ENCODE measurements at places on chromosomes 1 and 21.

DNA sequence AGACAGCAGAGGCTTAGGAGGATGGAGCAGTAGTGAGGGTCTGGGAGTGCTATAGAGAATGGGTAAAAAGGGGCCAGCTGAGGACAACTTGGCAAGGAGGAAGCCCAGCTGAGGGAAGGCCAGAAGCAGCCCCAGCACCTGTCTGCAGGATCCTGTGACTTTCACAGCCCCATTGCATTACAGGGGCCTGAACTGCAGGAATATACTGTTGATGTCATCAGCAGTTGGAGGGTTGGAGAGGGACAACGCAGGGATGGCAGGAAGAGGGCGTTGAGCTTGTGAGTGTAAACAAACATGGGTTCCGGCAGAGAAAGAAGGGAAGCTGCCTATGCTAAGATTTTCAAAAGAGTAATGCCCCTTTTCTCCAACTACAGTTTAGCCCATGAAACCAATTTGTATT is 628.5 kb downstream of the SMYD3 start:
- no peak for DNase-seq

GRCh38 chr1:248821641-248822040 is 4.1 kb downstream of the SH3BP5L start:
- DNase-seq, result no peak

- no peak for DNase-seq
Measured at GRCh38 chr1:151290709-151291303, 8.7 kb downstream of the ZNF687 start.

DNA sequence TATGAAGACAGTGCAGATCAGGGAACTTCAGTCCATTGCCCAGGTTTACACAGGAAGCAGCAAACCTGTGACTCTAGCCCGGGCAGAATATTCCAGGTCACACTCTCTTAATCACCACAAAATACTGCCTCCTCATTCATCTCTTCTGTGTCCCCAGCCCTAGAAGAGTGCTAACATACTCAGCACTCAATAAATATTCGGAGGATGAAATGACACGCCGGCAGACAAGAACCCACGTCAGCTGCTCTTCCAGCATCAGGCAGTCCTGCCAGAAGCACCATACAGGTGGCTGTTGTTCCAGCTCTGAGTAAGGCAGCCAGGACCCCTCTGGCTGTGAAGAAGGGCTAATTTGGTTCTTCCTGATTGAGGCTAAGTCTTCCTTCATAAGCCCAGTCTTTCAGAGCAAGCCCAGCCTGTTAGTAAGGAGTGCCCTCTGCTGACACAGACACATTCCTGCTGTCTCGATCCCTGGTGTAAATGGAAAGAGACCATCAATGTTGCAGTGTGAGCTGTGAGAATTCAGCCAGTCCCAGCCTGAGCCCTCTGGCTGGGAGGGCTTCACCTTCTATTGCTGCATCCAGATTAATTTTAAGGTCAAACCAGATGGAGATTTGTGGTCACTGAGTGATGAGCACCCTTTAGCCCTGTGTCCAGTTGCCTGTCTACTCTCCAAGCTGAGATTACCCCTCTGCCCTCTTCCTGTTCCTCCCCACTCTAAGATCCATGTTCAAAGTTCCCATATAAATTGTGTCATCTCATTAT is 45.0 kb upstream of the KIRREL1 start:
- DNase-seq, result no peak

GRCh38 chr1:105419030-105419429 is 1637.4 kb upstream of the PRMT6 start:
- DNase-seq, result no peak

- DNase-seq, result no peak
Measured at GRCh38 chr1:12047120-12047876, 15.8 kb upstream of the TNFRSF8 start.

GRCh38 chr1:95701450-95702173 is 467.6 kb downstream of the RWDD3 start:
- no peak for DNase-seq

GRCh38 chr1:195831789-195832188 is 776.5 kb downstream of the KCNT2 start:
- no peak for DNase-seq

DNA sequence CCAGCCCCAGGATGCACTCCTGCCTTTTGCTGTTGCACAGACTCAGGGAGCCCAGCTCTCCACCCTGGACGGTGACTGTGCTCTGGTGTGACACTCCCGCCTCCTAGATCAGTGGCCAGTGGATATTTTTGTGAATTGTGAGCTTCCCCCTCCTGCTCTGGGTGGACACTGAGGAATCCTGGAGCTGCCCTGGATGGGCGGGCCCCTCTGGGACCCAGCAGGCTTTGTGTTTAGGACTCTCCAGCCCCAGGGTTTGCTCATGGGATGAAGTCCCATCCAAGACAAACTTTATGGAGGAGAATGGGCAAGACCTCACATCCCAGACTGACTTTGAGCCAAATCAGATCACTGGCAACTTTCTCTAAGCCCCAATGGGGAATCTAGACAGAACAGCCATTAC is 16.1 kb downstream of the SLC6A9 start:
- DNase-seq, result no peak

DNA sequence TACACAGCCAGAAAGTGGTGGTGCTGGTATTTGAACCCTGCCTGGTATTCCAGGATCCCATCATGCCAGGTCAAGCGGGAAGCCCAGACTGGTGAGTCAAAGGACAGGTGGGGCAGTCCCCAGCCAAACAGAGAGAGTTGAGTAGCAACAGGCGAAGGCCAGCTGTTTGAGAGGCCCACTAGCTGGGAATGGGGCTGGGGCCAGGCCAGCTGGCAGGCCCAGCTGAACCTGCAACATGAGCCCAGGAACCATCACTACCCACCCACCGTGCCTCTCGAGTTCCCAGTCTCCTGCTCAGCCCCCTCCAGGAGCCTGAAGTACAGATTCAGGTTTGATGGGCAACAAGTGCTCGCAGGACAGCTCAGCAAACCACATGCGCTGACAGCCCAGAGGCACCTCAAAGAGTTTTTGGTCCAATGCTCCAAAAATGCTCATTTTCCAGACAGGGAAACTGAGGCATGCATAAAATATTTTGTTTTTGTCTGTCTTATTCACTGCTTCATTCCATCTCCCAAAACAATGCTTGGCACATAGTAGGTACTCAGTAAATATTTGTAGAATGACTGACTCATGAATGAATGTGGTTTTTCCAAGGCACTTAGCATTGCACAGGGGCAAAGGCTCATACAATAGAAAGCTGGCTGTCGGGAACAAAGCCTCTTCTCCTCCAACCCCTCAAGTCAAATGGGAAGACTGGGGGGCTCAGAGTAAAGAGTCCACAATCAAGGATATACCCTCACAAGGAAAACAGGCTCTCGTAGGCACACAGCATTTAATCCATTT is 42.5 kb upstream of the CLIC4 start:
- DNase-seq, result no peak

- DNase-seq, result no peak
Measured at GRCh38 chr1:225981714-225982113, 17.4 kb downstream of the SDE2 start.

DNA sequence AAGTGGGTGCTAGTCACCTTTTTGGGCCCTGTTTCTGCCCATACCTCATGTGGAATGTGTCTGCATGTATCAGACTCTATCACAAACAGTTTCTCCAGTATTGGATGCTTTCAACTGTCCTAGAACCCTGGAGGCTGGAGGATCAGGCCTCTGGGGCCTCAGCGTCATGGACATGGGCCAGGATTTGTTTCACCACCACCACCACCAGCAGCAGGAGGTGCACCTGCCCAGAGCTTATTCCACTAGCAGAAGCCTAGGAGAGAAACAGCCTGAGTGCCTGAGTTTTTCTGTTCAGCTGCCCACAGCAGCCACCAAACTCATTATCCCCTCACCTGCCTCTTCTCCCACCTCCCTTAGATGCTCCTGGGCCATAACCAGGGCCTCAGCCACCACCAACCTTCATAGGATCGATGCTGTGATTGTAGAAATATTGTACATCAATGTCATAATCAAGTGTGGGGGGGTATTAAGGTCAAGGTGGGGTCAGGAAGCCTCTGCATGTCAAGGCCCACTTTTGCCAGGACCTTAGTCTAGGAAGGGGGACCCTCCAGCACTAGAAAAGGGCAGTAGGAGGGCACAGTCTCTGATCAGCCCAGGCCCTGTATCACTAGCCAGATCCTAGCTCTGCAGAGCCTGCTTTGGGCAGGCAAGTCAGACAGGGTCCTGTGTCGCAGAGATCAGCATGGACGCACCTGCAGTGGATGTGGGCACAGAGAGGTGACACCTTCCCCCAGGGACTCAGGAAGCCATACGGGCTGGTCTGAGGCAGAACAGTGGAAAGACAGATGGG is 9.3 kb downstream of the DMAP1 start:
- DNase-seq, result no peak

GRCh38 chr21:35043549-35043948 is 5.6 kb downstream of the RUNX1 start:
- DNase-seq, result no peak

- DNase-seq, result no peak
Measured at GRCh38 chr1:32960819-32961355, 3.7 kb downstream of the RNF19B start.
